HFFc6 (cell line): ENCODE measurements at places on chromosomes 13 and 19.

GRCh38 chr19:29021232-29021916, 191.6 kb downstream of the UQCRFS1 start:
- DNase-seq, result no peak

DNA sequence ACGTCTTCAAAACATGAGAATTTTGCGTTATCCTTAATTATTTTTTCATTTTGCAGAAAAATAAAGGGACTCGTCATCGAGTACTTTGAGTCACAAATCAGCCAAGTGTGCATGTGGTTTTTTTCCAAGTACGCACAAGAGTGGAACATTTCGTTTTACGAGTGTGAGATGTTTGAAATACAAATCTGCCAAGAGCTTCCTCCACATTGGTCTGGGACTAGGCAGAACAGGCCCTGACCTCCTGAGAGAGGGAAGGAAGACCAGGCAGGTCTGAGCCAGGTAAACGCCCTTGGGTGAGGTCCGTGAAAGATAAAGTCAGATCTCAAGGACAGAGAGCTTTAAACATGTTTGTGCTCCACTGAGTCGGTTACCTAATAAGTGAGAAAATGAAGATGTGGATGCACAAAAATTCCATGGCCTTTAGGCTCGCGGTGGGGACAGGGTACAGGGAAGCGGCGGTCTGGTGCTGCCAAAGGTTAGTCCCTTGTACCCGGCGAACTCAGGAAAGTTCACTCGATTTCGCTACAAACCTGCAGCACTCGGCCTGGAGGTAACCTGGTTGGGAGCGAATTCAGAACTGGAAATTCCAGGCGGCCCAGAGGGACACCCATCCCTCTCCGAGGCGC, 473 bp upstream of the ITM2B start:
- DNase-seq, result peak; percentile 21

GRCh38 chr19:17236811-17237543, 8.7 kb downstream of the NR2F6 start:
- no peak for DNase-seq

- no peak for DNase-seq
Observed at GRCh38 chr13:88124142-88124541, 453.0 kb downstream of the SLITRK5 start.
